HCT116 (cell line): ENCODE measurements at places on chromosomes 7 and 10. TPM values are rescaled to one million over a fixed set of nuclear protein-coding genes. Genes with fewer than 3 reads are reported as not detected.

ADAMTS14 gene
- 13.2 TPM for total RNA-seq

DNAJC2 gene
- total RNA-seq: 40.2 TPM

GRCh38 chr10:49325916-49326783 is 27.2 kb downstream of the C10orf71 start:
- no peak for DNase-seq
- peaks cover 31% of the 10 kb centered on the region for H3K27me3 ChIP-seq
- H3K4me1 ChIP-seq: no peaks in the 10 kb centered on the region
- no peak overlapping the region for H3K4me3 ChIP-seq
- no peaks in the 10 kb centered on the region for H3K36me3 ChIP-seq

DNA sequence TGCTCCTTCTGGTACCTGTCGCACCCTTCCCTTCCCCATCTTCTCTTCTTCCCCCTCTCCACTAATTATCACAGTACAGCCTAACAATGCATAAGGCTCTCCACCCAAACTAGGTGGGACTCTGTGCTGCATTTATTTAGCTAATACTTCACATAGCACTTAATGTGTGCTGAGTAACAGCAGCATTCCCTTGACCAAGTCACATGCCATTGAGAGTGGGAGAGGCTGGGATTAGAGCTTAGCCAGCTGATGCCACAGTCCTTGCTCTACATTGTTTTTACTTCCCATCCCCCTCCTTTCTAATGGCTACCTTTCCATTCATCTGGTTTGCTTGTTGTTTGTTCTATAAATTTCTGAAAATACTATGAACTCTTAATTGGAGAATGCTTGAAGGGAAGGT is 426.9 kb downstream of the LRMDA start:
- H3K4me1 ChIP-seq: no peaks in the 10 kb centered on the region
- H3K4me3 ChIP-seq: no peak overlapping the region
- H3K27ac ChIP-seq: no peak overlapping the region
- H3K27me3 ChIP-seq: no peaks in the 10 kb centered on the region
- DNase-seq: no peak
- no peaks in the 10 kb centered on the region for H3K36me3 ChIP-seq

DNA sequence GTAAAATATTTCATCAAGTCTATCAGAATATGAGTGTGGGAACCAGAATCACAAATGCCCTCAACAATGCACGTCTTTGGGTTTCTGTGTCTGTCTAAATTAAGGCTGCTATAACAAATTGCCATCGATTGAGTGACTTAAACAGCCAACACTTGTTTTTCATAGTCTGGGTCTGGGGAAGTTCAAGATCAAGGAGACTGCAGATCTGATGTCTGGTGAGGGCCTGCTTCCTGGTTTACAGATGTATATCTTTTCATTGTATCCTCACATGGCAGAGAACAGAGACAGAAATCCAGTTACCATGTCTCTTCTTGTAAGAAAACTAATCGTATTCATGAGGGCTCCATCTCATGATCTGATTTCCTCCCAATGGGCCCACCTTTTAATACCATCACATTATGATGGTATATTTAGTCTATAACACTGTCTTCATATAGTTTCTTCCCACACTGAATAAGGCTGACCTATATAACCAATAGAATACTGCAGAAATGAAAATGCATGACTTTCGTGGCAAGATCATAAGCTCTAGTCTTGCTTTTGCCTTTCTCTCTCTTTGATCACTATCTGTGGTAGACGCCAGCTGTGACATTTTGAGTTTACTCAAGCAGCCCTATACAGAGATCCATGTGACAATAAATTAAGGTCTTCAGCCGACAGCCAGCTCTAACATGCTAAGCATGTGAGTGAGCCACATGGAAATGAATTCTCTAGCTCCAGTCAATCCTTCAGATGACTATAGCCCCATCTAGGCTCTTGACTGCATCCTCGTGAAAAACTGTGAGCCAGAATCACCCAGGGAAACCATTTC is 51.9 kb downstream of the THSD7A start:
- H3K36me3 ChIP-seq: no peaks in the 10 kb centered on the region
- no peak overlapping the region for H3K4me3 ChIP-seq
- no peaks in the 10 kb centered on the region for H3K4me1 ChIP-seq
- no peak overlapping the region for H3K27ac ChIP-seq

- no peak for DNase-seq
- H3K4me1 ChIP-seq: no peaks in the 10 kb centered on the region
- no peak overlapping the region for H3K27ac ChIP-seq
Observed at GRCh38 chr10:66144016-66144415, 781.8 kb upstream of the LRRTM3 start.

DNA sequence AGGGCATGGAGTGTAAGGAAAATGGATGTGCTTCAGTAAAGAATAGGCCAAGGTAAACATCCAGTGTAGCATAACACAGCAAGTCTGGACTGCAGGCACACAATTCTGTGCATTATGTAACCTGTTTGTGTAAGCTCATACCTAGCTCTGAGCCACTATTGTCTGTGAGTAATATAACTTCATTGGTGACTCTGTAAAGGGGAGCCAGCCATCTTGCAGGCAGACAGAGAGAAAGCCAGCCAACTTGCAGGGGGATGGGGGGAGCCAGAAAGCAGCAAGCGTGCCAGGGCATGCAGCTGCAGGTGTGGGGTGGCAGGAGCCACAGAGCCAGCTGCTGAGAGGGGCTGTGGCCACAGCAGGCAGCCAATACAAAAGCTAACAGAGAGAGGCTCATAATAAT is 449.2 kb downstream of the IPMK start:
- no peak for DNase-seq
- no peaks in the 10 kb centered on the region for H3K27me3 ChIP-seq
